ENCODE measurements at places on chromosomes 16 and 17.

GRCh38 chr16:51107742-51108141, 43.3 kb downstream of the SALL1 start:
- H3K4me1 ChIP-seq, result no peaks in the 10 kb centered on the region
- H3K27me3 ChIP-seq, result no peaks in the 10 kb centered on the region
- no peaks in the 10 kb centered on the region for H3K36me3 ChIP-seq
- DNase-seq, result no peak
- no peak overlapping the region for H3K4me3 ChIP-seq
- no peak overlapping the region for H3K27ac ChIP-seq

- no peak overlapping the region for H3K27ac ChIP-seq
- peaks cover 29% of the 10 kb centered on the region for H3K27me3 ChIP-seq
- no peak for DNase-seq
- H3K4me3 ChIP-seq, result no peak overlapping the region
Observed at GRCh38 chr17:43936434-43936833, 5.8 kb downstream of the PPY start.

GRCh38 chr17:75325348-75325747, 36.1 kb upstream of the SLC25A19 start:
- H3K36me3 ChIP-seq, result peaks cover 54% of the 10 kb centered on the region
- no peak overlapping the region for H3K27ac ChIP-seq
- no peaks in the 10 kb centered on the region for H3K4me1 ChIP-seq
- DNase-seq, result no peak
- no peaks in the 10 kb centered on the region for H3K27me3 ChIP-seq

DNA sequence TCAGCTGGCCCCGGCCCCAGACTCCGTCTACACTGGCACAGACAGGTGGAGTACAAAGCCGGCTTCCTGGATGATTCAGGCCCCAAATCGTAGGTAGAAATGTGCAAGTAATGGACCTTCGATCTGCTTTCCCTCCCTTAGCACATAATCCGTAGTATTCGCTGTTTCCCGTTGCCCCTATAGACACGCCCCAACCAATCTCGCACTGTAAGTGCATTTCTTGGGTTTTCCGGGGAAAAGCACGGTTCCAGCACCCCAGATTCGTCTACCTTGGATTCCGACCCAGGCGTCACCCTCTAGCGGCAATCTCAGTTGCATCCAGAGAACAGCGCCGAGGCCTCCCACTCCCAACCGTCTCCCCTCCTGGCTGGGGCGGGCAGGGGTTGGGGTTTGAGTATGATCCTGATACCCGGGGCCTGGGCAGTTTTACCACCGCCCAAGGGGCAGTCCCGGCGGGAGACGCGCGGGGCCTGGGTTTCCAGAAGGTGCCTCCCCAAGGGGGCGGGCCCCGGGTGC, 12.1 kb upstream of the FOXF1 start:
- no peak overlapping the region for H3K27ac ChIP-seq
- no peak overlapping the region for H3K4me3 ChIP-seq
- H3K27me3 ChIP-seq, result no peaks in the 10 kb centered on the region
- DNase-seq, result no peak

DNA sequence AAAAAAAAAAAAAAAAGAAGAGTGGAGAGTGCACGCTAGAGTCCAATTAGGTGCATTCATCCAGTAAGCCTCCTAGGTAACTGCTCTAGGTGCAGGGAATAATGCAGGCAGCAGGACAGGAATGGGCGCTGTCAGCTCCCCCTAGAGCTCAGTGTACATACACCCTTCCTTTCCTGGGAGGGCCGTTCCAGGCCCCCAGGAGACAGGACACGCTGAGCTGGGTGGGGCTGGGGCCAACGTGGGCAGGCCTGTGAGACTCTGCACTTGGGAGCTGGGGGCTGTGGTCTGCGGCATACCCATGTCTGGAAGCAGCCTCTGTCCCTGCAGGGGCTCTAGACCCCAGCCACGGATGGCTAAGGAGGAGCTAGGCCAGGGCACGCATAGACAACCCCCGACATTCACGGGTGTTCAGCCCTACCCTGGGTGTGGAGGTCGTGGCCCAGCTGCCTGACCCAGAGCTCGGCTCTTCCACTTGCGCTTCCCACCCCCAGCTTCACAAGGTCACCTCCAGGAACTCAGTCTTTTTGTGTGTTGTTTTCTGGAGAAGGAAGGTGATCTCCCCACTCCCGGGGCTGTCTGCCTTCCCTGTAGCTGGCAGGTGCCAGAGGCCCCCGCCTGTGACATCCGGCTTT, 1.0 kb upstream of the ANTKMT start:
- DNase-seq, result no peak
- peaks cover 45% of the 10 kb centered on the region for H3K4me1 ChIP-seq
- no peaks in the 10 kb centered on the region for H3K27me3 ChIP-seq
- no peak overlapping the region for H3K27ac ChIP-seq
- H3K36me3 ChIP-seq, result peaks cover 20% of the 10 kb centered on the region

DNA sequence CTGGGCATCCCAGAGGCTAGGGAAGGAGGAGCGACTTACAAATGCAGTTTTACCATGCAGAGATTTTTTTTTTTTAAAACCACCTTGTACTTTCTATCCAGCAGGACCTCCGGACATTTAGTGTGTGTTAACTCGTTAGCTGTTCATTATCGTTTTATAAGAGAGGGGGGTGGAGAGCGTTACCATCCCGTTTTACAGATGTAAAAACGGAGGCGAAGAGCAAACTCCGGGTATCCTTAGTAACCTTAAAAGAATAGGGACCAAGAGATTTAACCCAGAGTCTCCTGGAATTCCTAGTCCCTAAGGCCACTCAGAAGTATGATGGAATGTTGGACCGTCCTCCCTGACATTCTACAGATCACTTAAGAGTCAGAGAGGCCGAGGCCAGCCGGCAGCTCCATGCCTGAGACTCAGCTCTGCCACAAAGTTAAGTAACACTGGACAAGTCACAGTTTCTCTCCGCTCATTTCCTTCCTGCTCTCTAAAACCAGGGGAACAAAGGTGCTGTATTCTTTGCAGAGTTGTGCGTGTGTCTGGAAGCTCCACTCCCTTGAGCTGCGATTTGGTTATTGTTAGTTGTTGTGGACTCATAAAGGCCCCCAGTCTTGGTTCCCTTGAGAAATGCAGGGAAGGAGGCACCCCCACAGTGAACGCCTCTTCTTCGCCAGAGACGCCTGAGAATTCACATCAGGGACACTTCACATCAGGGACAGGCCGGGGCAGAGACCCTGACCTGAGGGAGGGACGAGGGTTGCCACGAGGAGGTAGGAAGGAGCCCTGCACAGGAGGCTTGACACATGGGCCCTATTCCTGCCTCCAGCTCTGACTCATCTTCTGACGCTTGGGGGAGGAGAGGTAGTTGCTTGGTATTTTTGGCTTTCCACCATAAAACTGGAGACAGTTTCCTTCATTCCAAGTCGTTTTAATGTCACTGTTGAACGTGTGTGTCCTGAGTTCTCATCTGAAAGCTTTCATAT, 1.2 kb downstream of the DUSP14 start:
- H3K27me3 ChIP-seq, result no peaks in the 10 kb centered on the region
- peaks cover 17% of the 10 kb centered on the region for H3K36me3 ChIP-seq
- peak overlapping the region; percentile 69 for H3K27ac ChIP-seq
- peak; percentile 85 for DNase-seq

DNA sequence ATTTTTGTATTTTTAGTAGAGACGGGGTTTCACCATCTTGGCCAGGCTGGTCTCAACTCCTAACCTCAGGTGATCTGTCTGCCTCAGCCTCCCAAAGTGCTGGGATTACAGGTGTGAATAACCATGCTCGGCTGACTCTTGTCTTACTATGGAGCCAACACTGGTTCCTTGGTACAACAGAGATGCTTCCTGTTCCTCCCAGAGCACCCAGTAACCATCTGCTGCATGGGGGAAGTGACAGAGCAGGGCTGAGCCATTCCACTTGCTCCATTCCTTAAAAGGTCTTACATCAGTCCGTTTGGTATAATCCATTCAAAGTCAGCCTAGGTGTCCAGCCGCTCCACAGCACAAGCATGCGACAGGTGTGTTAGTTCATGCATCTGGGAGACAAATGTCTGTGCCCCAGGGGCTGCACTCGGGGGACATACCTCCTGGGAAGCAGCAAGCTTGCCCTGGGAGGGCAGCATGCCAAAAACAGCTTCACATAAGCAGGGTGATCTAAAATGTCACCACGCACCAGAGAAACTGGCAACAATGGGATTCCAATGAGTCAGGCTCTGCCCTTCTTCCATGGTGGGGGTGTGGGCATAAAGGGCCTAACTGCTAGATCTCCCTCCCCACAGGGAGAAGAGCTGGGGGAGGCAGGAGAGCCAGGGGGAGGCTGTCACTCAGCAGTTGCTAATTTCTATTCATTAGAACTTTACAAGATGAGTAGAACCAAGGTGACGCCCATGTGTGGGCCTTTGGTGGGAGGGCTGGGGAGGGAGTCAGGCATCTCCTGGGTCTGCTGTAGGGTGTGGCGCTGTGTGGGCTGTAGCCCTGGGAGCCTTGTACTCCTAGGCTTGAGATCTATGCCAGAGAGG, 35.5 kb downstream of the PIPOX start:
- no peak overlapping the region for H3K4me3 ChIP-seq
- peak overlapping the region; percentile 11 for H3K27ac ChIP-seq
- DNase-seq, result peak; percentile 77
- no peaks in the 10 kb centered on the region for H3K27me3 ChIP-seq

GRCh38 chr17:11302401-11303186, 61.6 kb downstream of the SHISA6 start:
- no peak for DNase-seq
- H3K27me3 ChIP-seq, result no peaks in the 10 kb centered on the region
- H3K27ac ChIP-seq, result no peak overlapping the region
- no peak overlapping the region for H3K4me3 ChIP-seq
- no peaks in the 10 kb centered on the region for H3K4me1 ChIP-seq

Data from SJSA1 (cell line).